ENCODE measurements at places on chromosomes 3 and 15.

GRCh38 chr3:15796771-15797641 lies 773 bp downstream of the ANKRD28 start:
- DNase-seq, result peak; percentile 69

- no peak for DNase-seq
Observed at GRCh38 chr3:140438736-140439470, 239.0 kb upstream of the TRIM42 start.

- DNase-seq, result no peak
Observed at GRCh38 chr3:36060950-36061349, 319.4 kb upstream of the STAC start.

DNA sequence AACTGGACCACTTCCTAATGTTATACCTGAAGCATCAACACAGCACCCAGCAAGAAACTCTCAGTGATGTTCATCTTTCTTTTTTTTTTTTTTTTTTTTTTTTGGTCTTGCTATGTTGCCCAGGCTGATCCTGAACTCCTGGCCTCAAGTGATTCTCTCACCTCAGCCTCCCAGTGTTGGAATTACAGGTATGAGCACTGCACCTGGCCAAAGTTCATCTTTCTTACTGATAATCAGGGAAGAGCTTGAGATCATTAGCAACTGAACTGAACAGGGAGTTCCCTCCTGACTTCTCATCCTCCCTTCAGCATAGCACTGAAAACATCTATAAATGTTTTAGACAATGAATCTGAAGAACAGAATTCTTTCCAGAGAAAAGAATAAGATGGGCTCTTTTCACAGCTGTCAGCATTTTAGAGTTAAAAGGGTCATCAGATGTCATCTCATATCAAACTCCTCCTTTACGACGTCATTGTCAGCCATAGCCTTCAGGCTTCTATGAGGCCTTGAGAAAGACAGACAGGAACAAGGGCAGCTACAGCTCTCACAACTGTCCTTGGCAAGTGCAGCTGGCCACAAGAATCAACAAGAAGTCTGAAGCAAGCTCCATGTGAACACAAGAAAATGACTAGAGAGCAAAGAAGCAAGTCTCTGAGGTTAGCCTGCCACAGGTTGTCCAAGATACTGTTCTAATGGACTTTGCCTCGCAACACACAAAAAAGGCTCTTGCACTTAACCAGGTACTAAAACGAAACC lies 33.8 kb downstream of the SCAP start:
- no peak for DNase-seq
